ENCODE measurements at places on chromosomes 13 and 19.

DNA sequence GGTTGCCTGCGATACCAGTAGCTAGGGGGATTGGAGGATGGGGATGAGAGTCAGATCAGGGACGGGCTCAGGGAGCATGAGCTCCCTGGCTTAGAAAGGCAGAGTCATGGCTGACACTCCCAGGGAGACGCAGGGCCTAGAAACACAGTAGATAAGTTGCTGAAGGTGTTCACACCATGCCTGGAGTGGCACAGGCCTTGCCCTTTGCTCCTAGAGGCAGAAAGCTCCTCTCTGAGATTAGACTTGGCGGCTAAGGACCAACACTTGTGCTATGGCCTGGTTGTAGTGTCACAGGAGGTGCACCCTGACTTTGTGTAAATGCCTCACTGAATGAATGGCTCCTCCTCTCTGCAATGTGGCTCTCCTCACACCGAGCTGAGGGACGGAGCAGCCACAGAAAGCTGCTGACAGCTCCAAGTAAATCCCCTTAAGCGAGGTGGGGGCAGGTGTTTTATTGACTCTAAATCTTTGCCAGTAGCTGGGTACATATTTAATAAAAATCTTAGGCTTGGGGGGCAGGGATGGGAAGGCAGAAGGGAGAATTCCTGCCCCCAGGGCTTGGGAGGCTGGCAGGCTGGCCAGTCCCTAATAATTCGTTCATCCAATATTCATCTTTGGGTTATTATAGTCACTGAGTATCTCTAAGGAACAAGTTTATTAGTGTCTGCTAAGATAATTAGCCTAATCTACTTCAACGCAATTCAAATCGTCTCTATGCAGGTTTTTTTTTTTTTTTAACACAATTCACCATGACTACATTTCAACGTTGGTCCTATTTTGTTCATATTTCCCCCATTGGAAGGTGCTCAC, 54.9 kb downstream of the SIAH3 start:
- DNase-seq = no peak

DNA sequence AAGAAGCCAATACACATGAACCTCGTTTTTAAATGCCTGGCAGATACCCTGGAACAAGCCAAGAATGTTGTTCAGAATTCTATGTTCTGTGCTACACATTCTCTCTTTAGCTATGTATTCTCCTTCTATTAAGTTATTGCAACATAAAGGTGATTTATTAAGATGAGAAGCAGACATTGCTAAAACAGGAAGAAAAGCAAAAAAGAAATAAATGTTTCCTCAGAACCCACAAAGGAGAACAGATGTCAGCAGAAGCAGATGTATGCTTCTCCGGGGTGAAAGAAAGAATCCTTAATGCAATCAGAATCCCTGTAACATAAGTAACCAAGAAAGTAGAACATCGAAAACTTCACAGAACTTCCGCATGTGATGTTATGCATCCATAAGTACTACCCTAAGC, 302.9 kb downstream of the DCT start:
- no peak for DNase-seq

DNA sequence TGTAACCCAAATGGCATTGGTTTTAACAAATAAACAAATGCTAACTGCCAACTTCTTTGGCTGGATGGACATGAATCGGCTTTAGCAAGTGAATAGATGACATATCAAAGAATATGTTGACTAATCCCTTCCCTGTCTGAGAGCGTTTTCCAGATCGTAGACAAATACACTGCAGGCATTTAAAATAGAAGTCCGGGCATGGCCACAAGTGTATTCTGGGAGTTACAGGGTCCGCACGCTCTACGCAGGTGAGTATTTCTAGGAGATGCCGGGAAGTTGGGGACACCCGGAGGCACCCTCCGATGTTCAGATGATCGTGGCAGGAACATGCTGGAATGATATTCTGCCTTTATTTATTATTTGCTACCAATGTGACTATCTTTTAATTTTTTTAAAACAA, 53.2 kb upstream of the ZNF536 start:
- DNase-seq = no peak

DNA sequence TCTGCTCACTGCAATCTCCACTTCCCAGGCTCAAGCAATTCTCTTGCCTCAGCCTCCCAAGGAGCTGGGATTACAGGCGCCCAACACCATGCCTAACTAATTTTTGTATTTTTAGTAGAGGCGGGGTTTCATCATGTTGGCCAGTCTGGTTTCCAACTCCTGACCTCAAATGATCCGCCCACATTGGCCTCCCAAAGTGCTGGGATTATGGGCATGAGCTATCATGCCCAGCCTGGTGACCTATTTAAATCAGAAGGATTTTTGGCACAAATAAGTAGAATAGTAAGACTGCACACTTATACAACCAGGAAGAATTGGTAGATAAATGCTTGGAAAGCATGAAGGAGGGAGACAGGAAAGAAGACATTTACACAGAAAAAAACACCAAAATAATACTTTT, 53.4 kb upstream of the AKAP11 start:
- DNase-seq = no peak

DNA sequence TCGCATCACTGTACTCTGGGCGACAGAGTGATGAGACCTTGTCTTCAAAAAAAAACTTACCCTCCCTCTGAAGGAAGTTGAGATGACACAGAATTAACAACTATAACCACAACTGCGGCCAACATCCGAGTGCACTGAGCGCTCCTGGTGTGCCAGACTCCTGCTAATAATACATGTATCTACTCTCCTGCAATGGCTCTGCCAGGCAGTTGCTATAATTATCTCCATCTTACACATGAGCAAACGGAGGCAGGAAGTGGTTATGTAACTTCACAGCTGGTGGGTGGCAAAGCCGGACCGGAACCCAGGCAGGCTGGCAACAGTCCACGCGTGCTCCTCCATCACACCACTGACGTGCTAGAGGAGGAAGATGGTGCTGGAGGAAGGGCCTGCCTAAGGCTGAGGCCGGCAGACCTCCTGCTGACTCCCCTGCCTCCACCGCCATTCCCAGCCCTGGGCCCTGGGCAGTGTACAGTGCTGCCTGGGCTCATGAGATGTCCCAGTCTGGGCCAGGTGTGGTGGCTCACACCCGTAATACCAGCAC, 12.6 kb downstream of the XRCC1 start:
- peak; percentile 79 for DNase-seq
